ENCODE measurements at places on chromosomes 3 and 15.
A peak's percentile ranks its signal among the peaks of the same experiment; 100 is the strongest.

DNA sequence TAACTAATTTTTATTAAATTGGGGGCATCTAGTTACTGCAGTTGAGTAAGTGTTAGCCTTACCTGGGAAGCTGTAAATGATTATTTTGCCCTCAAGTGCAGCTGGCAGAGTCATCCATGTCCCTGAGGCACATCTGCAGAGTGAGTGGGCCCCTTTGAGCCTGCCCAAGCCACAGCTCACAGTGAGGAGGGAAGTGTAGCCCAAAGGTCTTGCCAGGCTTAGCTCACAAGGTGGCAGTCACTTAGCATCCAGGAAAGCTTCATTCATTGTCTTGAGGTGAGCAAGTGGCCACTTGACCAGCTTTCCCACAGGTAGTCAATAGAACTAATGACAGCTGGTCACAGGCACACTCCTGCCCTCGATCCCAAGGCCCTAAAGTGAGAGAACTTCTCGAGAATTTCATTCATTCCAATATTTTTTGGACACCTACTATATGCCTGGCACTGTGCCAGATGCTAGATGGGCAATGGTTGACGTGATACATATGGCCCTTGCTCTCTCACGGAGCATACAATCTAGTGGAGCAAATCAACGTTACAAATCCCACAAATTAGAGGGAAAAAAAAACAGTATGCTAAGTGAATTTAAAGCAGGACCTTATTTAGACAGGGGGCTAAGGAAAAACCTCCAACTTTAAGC lies 163.3 kb upstream of the IL12A start:
- no peak for DNase-seq

GRCh38 chr3:72009851-72010443 lies 225.0 kb upstream of the PROK2 start:
- DNase-seq: no peak

DNA sequence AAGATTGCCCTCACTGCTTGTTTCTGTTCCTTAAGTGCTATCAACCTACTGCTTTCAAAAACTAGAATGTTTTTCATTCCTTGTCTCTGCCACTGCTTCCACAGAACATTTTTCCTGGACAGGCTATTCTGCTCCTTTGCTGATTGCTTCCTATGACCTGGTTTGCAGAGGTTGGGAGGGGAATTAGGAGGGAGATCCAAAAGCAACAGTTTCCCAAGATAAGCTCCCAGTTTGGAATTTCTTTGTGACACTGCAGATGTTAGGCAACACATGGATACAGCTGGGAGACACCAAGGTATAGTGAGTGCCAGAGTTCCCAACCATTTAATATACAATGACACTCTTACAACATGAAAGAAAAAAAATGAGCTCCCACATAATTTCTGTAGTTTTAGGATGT lies 1036.5 kb downstream of the ROBO2 start:
- DNase-seq: no peak

DNA sequence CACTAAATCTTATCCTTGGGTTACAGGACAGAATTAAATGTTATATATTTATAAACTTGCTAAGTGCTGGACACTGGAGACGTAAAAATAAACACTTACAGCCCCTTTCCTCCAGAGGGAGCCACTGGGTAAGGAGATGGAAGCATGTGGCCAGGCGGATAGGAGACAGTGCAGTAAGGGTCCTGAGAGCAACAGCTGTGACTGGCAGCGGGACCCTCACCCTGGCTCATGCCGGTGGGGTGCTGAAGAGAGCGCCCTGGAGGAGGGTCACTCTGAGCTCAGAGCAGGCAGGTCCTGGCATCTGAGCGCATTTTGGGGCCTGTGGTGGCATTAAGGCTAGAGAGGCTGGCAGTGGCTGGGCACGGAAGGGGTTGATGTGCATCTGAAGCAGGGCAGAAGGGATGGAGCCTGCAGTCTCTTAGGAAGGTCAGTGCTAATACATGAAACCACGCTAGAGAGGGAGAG lies 16.0 kb downstream of the SEC61A1 start:
- DNase-seq: no peak

DNA sequence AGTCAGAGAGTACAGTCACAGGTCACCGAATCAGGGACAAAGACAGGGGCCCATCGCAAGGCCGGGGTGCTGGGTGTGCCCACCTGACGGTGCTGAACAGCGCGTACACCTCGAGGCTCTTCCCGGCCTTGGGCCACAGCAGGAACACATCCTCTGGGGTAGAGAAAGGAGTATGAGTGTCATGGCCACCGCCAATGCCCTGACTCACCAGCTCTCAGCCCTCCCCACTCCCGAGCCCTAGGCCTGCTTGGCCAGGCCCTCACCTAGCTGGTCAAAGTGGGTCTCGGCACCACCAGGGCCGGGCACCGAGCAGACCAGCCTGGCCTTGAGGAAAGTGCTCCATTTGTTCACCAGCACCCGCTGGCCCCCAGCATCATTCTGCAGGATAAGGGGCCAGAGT lies 4.2 kb downstream of the SEMA3G start:
- no peak for DNase-seq

- DNase-seq: no peak
Observed at GRCh38 chr15:85318048-85318731, 62.2 kb upstream of the AKAP13 start.

- DNase-seq: no peak
Observed at GRCh38 chr3:115927197-115927596, 303.9 kb downstream of the GAP43 start.

DNA sequence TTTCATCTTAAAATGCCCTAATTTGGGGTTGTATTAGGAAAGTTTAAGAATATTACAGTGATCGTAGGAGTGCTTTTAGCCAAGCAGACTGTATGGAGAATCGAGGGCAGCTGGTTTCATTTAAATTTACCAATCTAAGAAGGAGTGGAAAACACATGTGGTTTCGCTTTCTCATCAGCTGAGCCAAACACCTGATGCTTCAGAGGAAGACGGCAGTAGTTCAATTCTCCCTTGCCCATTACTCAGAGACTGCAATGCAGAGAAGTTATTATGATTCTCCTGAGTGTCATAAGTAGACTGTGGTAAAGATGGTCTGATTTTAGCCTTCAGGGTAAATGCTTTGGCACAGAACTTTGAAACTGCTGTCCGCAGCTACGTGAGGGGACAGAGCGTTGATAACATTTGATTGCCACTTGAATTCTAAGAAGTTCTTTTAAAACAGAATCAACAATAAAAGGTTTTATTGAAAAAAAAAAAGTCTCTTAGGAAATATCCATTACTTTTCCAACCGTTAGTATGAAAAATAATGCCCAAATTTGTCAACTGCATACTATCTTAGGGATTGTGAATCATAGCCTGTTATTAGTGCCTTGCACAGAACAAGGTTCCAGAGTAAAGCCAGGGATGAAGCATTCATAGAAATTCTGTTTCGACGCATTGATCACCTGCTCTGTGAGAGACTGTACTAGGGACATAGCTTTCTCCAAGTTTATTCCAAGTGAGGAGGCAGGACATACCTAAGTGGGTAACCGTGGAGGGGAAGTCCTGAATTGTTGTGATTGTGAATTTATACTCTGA lies 25.6 kb downstream of the LYSMD4 start:
- DNase-seq: peak; percentile 28

GRCh38 chr3:56917361-56918110 lies 115.8 kb upstream of the ARHGEF3 start:
- DNase-seq: no peak

DNA sequence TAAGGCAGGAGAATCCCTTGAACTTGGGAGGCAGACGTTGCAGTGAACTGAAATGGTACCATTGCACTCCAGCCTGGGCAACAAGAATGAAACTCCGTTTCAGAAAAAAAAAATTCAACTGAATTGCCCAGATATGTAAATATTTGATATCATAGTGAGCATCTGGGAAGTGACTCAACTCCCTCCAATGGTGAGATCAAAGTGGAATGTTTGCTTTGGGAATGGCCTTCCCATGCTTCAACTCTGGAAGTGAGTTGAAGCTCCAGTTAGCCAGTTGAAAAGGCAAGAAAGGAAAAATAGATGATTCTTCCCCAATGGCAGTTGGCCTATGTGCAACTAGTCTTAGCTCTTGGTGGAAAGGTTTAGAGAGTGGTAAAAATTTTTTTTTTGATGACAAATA lies 131.6 kb upstream of the CMC1 start:
- no peak for DNase-seq

DNA sequence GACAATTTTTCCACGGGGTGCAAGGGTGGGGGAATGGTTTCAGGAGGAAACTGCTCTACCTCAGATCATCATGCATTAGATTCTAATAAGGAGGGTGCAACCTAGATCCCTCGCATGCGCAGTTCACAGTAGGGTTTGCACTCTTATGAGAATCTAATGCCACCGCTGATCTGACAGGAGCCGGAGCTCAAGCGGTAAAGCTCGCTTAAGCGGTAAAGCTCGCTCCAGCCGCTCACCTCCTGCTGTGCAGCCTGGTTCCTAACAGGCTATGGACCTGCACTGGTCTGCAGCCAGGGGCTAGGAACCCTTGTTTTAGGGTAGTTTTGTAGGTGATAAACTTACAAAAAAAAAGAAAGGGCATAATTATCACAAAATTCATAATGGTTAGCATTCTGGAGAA lies 53.9 kb upstream of the RYR3 start:
- DNase-seq: no peak

DNA sequence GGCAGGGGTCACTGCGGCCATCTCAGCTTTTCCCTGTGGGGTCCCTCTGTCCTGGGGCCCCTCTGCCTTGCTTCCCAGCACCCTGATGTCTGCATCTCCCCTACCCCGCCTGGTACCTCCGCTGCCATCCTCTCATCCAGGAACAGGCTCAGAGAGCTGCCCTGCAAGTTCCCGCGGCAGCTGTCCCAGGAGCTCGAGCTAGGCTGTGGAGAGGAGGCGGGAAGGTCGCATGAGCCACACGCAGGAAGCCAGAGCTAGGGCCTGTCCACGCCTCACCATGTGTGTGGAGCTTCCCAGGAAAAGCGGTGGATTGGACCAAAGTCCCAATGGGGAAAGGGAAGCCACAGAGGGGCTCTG lies 12.5 kb downstream of the PLA2G4B start:
- no peak for DNase-seq

DNA sequence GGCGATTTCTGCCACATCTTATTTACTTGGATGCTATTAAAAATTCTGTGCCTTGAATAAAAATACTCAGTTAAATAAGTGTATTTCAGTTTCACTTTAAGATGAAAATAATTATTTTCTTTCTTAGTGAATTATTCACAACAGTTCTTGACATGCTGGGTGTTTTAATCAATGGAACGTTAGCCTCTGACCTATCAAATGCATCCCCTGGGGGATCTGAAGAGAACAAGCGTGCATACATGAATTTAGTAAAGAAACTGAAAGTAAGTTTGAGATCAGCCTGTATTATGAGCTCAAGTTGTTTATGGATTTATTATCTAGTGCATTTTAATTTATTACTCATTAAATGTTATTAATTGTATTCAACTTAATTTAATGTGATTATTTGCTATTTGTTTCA lies 597 bp downstream of the P2RY12 start:
- DNase-seq: no peak

DNA sequence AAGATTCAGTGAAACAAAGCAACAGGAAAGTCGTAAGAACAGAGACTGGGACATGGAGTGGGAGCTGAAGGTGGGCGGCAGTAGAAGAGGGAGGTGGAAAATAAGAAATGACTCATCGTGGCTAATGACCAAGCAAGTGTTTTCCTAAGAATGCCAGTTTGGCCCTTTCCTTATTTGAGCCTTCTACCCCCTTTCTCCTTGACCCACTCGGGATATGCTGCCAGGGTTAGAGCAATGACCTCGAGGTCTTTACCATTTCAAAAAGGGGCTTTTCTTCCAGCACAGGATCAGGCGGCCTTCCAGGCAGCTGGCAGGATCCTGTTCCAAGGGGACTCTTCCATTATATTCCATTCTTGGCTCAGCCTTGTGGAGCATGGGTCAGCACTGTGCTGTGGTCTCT lies 241.1 kb downstream of the RYR3 start:
- no peak for DNase-seq

DNA sequence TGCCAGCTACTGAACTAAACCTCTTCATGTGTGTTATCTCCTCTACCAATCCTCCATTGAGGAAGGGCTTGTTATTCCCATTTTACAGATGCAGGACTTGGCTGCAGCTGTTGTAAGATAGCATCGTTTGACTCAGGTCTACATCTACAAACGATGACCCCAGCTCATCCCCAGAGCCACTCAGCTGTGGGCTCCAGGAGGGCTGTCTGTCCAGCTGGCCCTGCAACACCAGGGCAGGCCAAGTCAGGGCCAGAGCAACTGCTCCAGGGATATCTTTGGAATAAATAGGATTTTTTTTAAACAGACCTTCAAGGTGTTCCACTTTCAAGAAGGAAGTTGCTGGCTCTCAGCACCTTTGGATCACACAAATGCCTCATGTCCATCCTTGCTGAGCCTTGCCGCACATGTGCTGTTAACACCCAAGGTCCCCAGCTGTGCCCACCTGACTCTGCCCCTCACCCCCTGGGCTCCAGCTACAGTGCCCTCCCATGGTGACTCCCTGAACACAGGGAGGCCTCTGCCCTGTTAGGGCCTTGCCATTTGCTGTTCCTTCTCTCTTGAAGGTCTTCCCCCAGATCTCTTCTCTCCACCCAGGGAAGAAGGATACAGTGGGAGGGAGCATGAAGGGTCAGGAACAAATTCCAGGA lies 31.0 kb downstream of the ALDH1L1 start:
- no peak for DNase-seq

DNA sequence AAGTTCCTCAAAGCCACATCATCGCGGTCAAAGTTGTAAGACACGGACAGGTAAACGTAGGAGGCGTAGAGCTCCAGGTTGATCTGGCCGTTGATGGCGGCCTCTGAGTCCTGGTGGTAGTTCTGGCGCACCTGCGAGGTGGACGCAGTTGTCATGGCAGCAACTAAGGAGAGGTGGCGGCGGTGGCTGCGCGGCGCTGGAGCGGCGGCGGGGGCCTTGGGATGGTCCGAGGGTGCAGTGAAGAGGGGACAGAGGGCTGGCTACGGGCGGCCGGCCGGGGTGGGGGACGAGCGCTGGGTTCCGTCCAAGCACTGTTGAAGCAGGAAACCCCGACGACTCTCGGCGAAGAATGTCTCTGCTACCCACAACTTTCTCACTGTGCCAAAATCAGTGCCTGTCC lies 38.9 kb downstream of the RAB7A start:
- DNase-seq: no peak

DNA sequence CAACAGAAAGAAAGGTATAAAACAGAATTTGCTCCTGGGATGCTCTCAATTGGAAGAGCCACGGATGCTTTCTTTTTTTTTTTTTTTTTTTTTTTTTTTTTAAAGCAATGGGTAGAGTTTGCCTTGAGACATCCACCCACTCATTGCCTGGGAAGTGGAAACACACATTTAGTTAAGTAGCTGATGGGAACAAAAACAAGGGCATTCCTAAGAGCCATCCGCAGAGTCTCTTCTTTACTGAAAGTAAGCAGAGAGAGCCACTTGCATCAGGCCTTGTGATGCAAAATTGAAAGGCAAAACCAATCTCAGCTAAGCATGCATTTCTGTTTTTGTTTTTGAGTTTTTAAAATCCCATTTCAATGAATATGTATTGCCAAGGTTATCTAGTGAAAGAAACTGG lies 787.9 kb upstream of the LMCD1 start:
- no peak for DNase-seq

GRCh38 chr3:98985431-98985830 lies 83.9 kb upstream of the DCBLD2 start:
- no peak for DNase-seq

DNA sequence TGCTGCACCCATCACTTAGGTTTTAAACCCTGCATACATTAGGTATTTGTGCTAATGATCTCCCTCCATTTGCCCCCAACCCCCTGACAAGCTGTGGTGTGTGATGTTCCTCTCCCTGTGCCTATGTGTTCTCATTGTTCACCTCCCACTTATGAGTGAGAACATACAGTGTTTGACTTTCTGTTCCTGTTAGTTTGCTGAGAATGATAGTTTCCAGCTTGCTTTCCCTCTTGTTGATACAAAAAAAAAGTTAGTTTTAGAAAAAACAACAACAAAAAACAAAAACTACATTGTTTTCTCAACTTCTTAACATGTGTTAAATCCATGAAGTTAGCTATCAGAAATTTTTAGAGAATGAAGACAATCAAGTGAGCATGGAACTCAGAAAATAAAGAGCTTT lies 953.0 kb downstream of the VGLL3 start:
- DNase-seq: no peak
